ENCODE measurements at places on chromosomes 4 and X. TPM values are rescaled to one million over a fixed set of nuclear protein-coding genes. Genes with fewer than 3 reads are reported as not detected.
A peak's percentile ranks its signal among the peaks of the same experiment; 100 is the strongest.

GRCh38 chr4:79015411-79015810 lies 76.2 kb upstream of the PAQR3 start:
- no peak for DNase-seq

DNA sequence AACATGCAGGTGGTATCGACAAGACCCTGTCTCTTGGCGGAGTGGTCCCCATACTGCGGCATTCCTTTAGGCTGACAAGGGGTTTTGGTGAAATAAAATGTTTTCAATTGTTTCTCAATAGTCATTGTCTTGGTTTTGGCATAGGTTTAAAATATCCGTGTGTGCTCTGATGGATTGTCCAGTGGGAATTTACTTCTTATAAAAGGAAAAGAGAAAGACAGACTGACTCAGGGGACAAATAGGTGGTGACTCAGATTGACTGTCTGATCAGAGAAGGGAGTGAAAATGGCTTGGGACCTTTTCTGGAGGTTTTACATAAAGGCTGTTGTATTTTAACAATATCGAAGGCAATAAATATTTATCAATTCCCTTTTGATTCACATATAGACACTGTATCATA lies 129.8 kb downstream of the SORBS2 start:
- DNase-seq = no peak

DNA sequence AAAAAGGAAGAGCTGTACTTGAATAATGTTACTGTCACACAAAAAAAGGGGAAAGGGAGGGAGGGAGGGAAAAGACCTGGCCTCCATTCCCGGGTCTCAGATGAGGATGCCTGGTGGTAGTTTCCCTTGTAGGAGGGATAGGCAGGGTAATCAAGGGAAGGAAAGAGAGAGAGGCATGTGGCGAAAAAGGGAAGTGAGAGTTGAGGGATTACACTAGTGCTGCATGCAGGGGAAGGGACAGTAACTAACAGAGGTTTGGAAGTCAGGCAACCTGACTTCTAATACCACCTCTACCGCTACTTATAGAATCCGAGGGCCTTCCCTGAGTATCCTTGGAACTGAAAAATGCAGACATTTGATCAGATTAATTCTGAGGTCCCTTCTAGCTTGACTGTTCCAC lies 821.7 kb upstream of the FTHL17 start:
- DNase-seq = no peak

The TEX11 gene
- 0.27 TPM for total RNA-seq

- DNase-seq = no peak
Observed at GRCh38 chr4:5165420-5166369, 114.4 kb downstream of the STK32B start.

GRCh38 chr4:164087733-164088132 lies 593.2 kb downstream of the TMA16 start:
- no peak for DNase-seq

DNA sequence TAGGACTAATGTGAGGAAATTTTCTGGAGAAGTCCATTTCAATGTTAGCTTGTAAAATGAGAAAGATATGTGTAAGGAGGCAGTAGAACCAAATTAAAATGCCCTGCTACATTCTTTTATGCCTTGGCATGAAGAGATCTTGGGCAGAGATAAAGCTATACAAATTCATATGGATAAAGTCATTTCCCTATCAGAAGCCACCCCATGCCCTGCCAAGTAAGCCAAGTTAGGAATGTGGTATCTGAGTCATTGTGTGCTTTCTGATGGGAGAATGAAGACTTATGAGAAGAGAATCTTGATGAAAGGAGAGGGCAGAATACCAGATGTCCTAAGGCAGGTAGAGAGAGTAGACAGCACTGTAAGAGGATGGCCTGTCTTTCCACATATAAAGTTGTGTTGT lies 83.7 kb downstream of the TEX13A start:
- no peak for DNase-seq

The GCNA gene
- 3.0 TPM for total RNA-seq

- no peak for DNase-seq
Observed at GRCh38 chrX:106608016-106608415, 3.8 kb upstream of the RADX start.

- DNase-seq = no peak
Observed at GRCh38 chr4:107248571-107248970, 212.5 kb upstream of the DKK2 start.

The EDNRA gene
- 0.55 TPM for total RNA-seq

The GALNTL6 gene
- not detected for total RNA-seq

The ZRSR2 gene
- total RNA-seq = 12.4 TPM

- no peak for DNase-seq
Observed at GRCh38 chr4:7116705-7117104, 48.8 kb upstream of the GRPEL1 start.

DNA sequence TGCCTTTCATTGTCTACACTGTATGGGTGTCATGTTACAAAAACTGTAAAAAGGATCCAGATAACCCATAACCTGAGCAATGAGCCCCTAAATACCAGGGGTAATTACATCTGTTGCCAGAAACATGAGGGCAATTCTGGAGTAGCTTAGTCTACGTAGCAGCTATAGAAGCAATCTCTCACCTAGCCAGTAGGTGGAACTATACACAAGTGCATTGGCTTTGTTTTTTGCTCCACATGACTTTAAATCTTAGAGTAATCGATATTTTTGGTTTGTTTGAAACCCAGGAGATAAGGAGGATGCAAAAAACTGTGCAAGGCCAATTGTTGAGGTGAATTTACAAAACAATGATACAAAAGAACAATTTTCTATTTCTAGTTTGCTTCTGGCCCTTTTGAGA lies 57.5 kb downstream of the GPR82 start:
- DNase-seq = no peak

DNA sequence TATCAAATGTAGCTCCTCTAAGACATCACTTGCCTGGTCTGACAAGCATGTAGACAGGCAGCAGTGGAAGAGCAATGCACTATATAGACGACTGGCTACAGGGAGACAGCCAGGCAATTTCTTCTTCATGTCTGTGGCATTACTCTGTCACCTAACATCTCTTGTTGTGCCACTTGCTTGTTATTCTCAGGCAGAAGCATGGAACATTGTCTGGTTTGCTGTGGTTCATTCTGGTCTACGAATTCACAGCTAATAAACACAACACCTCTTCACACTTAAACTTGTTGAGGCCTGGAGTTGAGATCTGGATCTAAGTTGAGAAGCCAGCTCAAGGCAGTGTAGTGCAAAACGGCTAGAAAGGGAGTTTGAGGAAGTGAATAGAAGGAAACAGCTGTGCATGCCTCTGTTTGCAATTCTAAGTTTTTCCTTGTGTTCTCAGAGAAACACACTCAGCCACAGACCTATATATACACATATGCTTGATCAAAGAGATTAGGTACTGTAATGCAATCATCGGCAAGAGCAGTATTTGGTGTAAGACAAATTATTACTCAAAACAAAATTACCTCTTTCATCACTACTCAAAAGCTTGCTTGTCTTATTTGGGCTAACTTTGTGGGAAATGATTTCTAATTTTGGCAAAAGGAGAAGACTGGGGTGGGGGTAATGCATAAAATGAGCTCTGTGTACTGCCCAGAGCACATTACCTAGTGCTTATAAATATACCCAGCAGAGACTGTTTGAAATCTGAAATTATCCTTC lies 243.8 kb downstream of the PPP3CA start:
- no peak for DNase-seq

DNA sequence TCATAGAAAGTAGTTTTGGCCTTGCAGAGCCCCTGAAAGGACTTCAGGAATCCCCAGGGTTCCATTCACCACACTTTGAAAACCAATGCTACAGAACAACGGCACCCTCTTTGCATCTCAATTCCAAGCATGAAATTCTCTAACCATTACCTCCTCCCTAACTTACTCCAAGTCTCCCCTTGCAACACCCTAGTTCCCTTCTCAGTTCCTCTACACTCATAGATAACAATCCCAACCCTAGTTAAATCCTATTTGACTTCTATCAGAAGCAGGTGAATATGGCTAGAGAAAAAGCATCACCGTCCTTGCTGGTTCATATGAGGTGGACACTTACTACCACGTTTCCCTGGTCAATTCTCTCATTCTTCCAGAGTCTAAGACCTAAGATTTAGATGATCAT lies 2.4 kb downstream of the RCHY1 start:
- DNase-seq = no peak

The RBMXL3 gene
- not detected for total RNA-seq

DNA sequence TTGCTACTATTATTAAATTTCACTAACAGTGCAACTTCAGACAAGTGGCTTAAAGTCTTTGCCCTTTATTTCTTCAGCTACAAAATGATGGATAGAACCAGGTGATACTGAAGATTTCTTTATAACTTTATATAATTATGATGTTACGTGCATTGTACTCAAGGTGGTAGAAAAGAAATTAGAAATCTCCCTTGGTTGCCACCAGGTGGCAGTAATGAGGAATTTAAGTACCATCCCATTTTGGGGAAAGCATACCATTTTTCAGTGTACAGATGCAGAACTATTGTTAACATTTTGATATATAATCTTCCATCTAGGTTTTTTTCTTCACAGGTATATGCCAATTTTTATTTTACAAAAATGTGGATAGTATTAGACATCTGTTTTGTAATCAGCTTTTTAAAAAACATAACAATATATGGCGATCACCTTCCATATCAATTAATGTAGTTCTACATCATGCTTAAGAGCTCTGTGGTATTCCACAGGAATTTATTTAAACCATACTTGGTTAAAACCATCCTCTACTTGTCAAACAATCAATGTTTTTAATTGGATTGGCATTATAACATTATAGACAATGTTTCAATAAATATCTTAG lies 37.7 kb upstream of the RAB33B start:
- DNase-seq = no peak

The GPR173 gene
- 0.27 TPM for total RNA-seq

GRCh38 chrX:152445926-152446325 lies 5.2 kb downstream of the GABRA3 start:
- no peak for DNase-seq

The NLGN4X gene
- total RNA-seq = not detected

The RASSF6 gene
- 45.9 TPM for total RNA-seq

DNA sequence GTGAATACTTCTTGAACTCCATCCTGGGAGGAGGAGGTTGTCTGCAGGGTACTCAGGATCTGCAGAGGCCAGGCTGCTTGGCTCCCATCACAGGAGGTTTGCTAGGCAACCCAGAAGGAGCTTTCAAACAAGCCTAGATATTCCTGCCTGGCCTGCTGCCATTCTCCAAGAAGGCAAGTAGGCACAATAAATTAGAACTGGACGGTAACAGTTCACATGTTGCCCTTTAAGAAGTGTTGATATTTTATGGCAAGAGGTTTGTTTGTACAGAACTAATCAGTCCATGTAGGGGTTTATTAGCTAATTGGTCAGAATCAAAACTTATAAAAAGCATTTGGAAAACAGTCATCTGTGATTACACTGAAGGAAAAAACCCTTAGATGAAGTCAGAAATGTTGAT lies 39.3 kb downstream of the SYNPO2 start:
- peak; percentile 46 for DNase-seq

DNA sequence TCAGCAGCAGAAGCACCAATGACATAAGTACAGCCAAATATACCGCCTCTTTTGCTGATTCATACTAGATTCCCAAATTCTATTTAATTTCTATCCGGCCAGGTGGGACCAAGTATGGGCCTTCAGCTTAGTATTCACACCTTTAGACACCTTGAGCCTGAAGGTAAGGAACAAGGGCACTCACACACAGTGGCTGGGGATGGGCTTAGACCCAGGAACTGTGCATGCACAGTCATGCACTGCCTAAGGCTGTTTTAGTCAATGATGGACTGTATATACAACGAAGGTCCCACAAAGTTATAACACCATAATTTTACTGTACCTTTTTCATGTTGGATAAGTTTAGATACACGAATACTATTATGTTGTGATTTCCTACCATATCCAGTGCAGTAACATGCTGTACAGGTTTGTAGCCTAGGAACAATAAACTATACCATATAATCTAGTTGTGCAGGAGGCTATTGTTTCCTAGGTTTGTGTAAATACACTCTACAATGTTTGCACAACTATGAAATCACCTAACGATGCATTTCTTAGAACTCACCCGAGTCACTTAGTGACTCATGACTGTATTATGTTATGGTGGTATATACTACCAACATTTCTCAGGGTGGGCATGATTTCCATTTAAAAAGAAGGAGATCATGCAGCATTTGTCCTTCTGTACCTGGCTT lies 9.7 kb upstream of the CLNK start:
- DNase-seq = no peak

DNA sequence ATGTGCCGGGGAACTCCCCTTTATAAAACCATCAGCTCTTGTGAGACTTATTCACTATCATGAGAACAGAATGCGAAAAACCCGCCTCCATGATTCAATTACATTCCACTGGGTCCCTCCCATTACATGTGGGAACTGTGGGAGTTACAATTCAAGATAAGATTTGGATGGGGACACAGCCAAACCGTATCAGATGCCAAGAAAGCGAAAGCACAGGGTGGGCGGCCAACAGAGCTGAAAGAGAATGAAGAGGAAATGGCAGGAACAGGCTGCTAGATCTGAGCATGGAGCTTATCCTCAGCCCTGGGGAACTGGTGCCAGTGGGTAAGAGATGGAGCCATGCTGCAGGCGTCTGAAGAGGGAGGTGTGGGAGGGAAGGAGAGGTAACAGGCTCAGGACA lies 117.7 kb upstream of the PNPLA4 start:
- no peak for DNase-seq

The MGST2 gene
- 10.8 TPM for total RNA-seq

GRCh38 chr4:37625499-37625898 lies 60.7 kb downstream of the RELL1 start:
- no peak for DNase-seq

The N4BP2 gene
- total RNA-seq = 19.5 TPM

- no peak for DNase-seq
Observed at GRCh38 chr4:66633477-66633876, 911.8 kb downstream of the CENPC start.

- no peak for DNase-seq
Observed at GRCh38 chrX:9912351-9913145, 54.6 kb upstream of the CLDN34 start.

The PITX2 gene
- 15.0 TPM for total RNA-seq

GRCh38 chr4:172543249-172543648 lies 625.4 kb upstream of the GALNT7 start:
- DNase-seq = no peak

- no peak for DNase-seq
Observed at GRCh38 chr4:77310931-77311330, 153.9 kb downstream of the CCNG2 start.

DNA sequence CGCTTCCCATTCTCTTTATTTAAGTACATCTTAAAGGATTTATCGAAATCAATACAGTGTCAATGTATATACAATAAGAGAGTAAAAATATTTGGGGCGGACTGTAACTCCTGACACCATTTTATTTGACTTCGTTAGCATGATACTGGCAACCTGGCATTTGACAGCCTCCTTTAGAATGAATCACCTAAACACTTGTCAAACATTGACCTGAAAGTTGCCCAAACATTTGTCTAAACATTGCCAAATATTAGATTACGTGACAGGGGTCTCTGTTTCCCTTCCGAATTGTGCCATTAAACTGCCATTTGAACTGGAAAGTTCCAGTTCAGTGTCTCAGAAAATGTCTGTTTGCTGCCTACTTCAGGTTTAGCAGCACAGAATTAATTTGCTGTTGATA lies 20.8 kb upstream of the FAM9A start:
- DNase-seq = no peak

Measured in transverse colon (tissue), 4 donors.